ENCODE measurements at places on chromosomes 2 and 18. TPM values are rescaled to one million over a fixed set of nuclear protein-coding genes. Genes with fewer than 3 reads are reported as not detected.

The TOGARAM2 gene
- total RNA-seq: not detected

The CYRIA gene
- 5.2 TPM for total RNA-seq

The SERPINB10 gene
- total RNA-seq: not detected

The POTEJ gene
- not detected for total RNA-seq

The GNAL gene
- 0.28 TPM for total RNA-seq

The CAPN14 gene
- 0.28 TPM for total RNA-seq

The LBX2 gene
- 2.1 TPM for total RNA-seq

The GPR155 gene
- 4.4 TPM for total RNA-seq

The SERPINB7 gene
- total RNA-seq: 0.38 TPM

The RPRM gene
- total RNA-seq: not detected

The TRIM43 gene
- not detected for total RNA-seq

The AMER3 gene
- not detected for total RNA-seq

The FEV gene
- not detected for total RNA-seq

The THAP4 gene
- total RNA-seq: 47.5 TPM

The KRCC1 gene
- total RNA-seq: 24.5 TPM

The UBR3 gene
- 44.9 TPM for total RNA-seq

The GAL3ST2 gene
- 0.85 TPM for total RNA-seq

The ANKRD29 gene
- total RNA-seq: 3.9 TPM

The CNDP1 gene
- not detected for total RNA-seq

The GKN2 gene
- total RNA-seq: not detected

The CCT4 gene
- 167 TPM for total RNA-seq

The PLGLB2 gene
- 0.38 TPM for total RNA-seq

The DSG4 gene
- not detected for total RNA-seq

The EFHD1 gene
- total RNA-seq: 2.0 TPM

The MBD1 gene
- 56.0 TPM for total RNA-seq

The GRB14 gene
- total RNA-seq: 12.8 TPM

The UGT1A4 gene
- not detected for total RNA-seq

The GRHL1 gene
- total RNA-seq: 0.28 TPM

The MPPE1 gene
- 23.6 TPM for total RNA-seq

The CD8B gene
- not detected for total RNA-seq

The CNRIP1 gene
- total RNA-seq: 16.9 TPM

The GULP1 gene
- total RNA-seq: 38.9 TPM

The SRD5A2 gene
- total RNA-seq: not detected

The TCF4 gene
- total RNA-seq: 89.6 TPM

The RSAD2 gene
- 0.85 TPM for total RNA-seq

The COPS9 gene
- total RNA-seq: 65.4 TPM

The DES gene
- total RNA-seq: 0.77 TPM

The TCF23 gene
- not detected for total RNA-seq

The SNORC gene
- total RNA-seq: 0.56 TPM

The OR6B2 gene
- not detected for total RNA-seq

The FOSL2 gene
- 42.0 TPM for total RNA-seq

The EMILIN2 gene
- total RNA-seq: 11.0 TPM

The MPHOSPH10 gene
- total RNA-seq: 33.2 TPM

The NOL4 gene
- total RNA-seq: 0.38 TPM

The ADD2 gene
- total RNA-seq: 0.28 TPM

The DNAH6 gene
- total RNA-seq: under 0.01 TPM

The SLC25A12 gene
- total RNA-seq: 16.6 TPM

The CABLES1 gene
- total RNA-seq: 18.6 TPM

The KATNAL2 gene
- 0.96 TPM for total RNA-seq

The ANKRD30B gene
- 0.96 TPM for total RNA-seq

Measured in regular cardiac myocyte (primary cell).